ENCODE measurements at places on chromosomes 7 and 10. TPM values are rescaled to one million over a fixed set of nuclear protein-coding genes. Genes with fewer than 3 reads are reported as not detected.

The OR2A42 gene
- total RNA-seq, result not detected

The BICC1 gene
- total RNA-seq, result 105 TPM

The PHKG1 gene
- 1.1 TPM for total RNA-seq

The BRAT1 gene
- total RNA-seq, result 43.6 TPM

The HABP2 gene
- total RNA-seq, result not detected

The CTAGE15 gene
- not detected for total RNA-seq

The TLL2 gene
- 0.98 TPM for total RNA-seq

The PRSS58 gene
- total RNA-seq, result not detected

The AKR1C3 gene
- 328 TPM for total RNA-seq

The EVX1 gene
- 0.50 TPM for total RNA-seq

The ATRNL1 gene
- total RNA-seq, result under 0.01 TPM

The GRM8 gene
- total RNA-seq, result not detected

The XRCC2 gene
- 0.20 TPM for total RNA-seq

The RPEL1 gene
- total RNA-seq, result not detected

The UCN3 gene
- total RNA-seq, result not detected

The DTX2 gene
- 7.8 TPM for total RNA-seq

The COL28A1 gene
- 0.44 TPM for total RNA-seq

All from cardiac ventricle fibroblast (primary cell).